ENCODE measurements at places on chromosomes 12 and 14.

DNA sequence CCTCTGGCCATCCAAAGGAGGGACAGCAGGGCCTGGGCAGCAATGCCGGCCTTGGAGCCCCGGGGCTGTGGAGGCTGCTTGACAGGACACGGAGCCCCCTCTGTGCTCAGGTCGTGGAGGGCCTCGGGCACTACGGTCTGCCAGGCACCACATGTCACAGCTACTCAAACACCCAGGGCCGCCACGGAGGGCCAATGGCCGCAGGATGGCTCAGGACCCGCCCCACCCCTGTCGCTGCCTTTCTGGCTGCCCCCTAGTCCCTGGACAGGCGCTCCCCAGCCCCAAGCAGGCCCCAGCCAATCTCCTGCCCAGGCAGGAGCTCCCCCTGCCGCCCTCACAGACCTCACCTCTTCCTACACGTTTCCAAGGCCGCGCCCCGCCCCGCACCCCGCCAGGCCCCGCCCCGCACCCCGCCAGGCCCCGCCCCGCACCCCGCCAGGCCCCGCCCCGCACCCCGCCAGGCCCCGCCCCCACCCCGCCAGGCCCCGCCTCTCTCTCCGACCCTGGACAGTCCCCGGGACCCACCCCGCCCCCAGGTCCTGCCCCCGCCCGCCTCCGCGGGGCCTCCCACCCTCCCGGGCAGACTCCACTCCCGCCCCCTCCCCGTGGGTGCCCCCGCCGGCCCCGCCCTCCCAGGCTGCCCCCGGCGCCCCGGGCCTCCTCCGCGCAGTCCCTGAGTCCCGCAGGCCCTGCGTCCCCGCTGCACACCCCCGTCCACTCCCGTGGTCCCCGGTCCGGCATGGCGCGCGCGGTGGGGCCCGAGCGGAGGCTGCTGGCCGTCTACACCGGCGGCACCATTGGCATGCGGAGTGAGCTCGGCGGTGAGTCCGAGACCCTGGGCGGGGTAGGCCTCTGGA is at the start of gene ASPG:
Gene ASPG, plus strand, starts transcription at position 669 of the 857 bp plus-strand sequence. Its CDS starts 71 bp downstream, at position 740.
- DNase-seq: no peak

DNA sequence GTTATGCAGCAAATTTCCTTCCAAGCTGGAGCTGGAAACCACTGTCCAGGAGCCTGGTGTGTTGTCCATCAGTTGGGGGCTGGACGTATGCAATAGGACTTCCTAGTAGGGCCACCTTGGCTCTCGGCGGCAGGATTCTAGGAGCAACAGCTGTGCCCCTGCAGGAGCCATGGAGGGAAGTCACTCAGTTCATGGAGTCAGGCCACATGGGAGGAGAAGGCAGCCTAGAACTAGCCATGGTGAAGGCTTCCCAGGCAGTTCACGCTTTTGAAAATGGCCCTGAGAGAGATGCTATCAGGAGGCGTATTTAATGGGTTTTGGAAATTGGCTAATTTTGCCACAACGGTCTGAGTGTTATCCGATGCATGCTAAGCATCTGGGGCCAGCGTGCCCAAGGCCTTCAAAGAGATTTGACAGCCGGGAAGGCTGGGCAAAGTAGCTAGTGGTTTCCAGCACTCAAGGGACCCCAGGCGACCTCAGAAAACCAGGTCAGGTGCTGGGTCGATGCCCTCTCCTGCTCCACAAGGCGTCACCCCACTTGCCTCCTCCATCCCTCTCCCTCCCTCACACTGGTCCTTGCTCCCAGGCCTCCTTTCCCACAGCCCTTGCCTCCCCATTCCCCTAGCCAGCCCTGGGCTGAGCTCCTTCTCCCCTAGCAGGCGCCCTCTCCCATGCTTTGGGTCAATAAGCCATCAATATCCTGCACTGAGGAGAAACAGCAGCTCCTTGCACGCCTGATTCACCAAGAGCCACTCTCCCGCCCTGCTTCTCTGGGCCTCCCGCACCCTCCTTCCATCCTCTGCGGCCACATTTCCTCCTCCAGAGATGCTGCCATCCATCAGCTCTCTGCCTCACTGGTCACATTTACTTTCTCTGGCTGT is 30.9 kb upstream of the SYNDIG1L start:
- no peak for DNase-seq

GRCh38 chr12:49347311-49348193 is 864 bp downstream of the DNAJC22 start:
- peak; percentile 80 for DNase-seq

DNA sequence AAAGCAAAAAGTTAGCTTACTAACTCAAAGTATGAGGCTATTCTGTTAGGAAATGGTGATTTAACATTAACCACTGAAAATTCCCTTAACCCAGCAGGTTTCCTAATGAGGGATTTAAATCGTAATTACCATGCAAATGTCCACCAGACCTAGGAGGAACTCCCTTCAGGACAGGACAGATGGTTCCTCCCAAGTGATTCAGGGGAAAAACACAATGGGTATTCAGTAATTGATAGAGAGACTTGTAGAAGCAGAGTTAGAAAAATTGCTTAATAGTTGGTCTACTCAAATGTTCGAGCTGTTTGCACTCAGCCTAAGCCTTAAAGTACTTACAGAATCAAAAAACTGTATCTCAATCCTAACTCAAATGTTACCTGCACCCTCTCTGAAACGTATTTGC is 21.6 kb downstream of the RERGL start:
- no peak for DNase-seq

- no peak for DNase-seq
Measured at GRCh38 chr12:130375296-130376287, 37.9 kb downstream of the PIWIL1 start.

DNA sequence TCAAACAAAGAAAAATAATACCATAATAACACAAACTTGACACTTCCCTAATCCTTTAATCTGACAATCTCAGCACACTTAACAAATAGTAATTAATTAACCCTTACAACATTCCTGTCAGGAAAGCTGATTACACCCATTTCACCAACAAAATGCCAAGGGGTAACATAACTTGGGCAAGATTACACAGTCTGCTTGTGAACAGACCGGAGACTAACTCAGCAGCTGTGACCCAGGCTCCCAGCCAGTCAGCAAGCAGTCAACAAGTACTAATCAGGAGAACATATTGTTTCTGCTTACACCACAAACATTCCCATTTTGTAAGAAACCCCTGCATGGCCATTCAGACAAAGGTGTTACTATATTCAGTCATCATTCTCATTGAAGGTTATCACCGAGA is 592.5 kb upstream of the FLRT2 start:
- DNase-seq: no peak

DNA sequence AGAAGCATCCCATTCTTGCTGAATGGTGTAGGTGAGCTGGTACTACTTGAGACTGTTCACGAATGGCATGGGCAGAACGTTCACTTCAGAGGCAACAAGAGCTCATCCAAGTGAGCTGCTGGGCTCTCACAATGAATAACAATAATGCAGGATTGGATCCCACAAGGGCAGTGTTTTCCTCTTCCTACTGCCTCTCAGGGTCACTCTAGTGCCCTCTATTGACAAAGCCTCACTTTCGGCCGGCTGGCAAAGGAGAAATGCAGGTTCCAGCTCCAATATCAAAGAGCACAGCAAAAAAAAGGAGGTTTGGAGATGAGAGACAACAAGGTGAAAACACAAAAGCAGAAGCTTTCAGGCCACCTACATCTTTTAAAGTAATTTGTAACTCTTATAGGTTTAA is 74.6 kb upstream of the MYF6 start:
- no peak for DNase-seq

GRCh38 chr12:14263742-14264141 is 101.7 kb upstream of the ATF7IP start:
- no peak for DNase-seq

DNA sequence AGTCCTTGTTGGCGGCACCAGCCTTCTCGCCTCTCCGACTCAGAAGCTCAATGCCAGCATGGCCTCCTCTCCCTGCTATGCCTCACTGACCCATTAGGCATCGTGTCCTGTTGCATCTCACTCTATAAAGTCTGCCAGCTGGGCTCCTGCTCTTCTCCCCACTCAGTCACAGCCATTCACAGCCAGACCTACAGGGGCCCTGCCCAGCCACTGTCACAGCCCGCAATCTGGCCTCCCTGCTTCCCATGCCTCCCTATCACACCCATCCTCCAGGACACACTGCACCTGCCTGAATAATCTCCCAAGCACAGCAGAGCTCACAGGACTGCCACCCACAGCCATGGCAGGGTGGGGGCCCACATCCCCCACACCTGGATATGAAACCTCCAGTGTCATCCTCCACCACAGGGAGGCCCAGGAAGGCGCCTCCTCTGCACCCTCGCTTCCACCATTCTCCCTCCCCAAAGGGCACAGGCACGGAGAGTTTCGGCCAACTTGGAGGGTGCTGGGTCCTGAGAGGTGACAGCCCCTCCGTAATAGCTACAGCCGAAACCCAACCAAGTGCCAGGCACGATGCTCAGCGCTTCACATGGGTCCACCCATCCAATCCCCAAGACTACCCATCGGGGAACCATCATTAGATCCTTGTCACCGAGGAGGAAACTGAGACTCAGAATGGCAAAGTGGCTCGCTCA is 370.3 kb downstream of the BCL11B start:
- no peak for DNase-seq

- peak; percentile 57 for DNase-seq
Measured at GRCh38 chr14:93939304-93940229, 12.4 kb downstream of the FAM181A start.

GRCh38 chr14:77310026-77310425 is 10.7 kb downstream of the POMT2 start:
- peak; percentile 11 for DNase-seq

DNA sequence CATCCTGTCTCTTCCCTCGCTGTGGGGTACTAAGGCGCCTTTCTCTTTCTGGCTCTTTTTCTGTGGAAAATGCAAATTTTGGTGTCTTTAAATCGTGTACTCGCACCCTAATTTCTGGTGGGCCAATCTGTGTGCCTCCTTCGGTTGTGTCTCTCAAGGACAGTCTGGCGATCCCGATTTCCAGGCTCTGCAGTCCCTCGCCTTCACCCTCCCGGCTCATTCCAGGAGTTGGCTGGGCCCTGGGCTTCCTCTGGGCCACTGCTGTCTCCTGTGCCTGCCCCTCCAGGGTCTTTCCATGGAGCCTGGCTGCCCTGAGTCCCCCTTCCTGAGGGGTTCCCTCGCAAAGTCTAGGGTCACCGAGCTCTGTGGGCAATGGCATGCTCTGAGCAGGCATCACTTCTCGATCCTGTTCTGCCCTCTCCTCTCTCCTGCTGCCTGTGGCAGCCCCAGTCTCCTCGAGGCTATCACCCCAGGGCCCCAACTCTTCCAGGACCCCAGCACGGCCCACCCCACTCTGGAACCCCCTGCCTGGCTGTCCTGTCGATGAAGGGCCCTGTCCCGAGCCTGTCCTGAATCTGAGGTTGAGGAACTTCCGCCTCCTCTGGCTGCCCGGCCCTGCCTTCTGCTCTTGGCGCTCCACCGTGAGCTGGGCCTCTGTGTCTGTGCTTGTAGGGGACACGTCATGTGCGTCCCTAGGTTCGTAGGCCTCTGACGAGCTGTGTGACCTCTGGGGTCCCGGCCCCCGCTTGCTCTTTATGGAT is 24.1 kb downstream of the AHNAK2 start:
- no peak for DNase-seq

GRCh38 chr14:67815573-67816225 is 691 bp downstream of the ZFYVE26 start:
- peak; percentile 8 for DNase-seq

- DNase-seq: no peak
Measured at GRCh38 chr12:53710091-53710490, 17.2 kb downstream of the CALCOCO1 start.

GRCh38 chr12:16610001-16610585 is 4.1 kb upstream of the LMO3 start:
- DNase-seq: no peak

GRCh38 chr12:99427104-99427503 is 220.4 kb upstream of the GARIN6 start:
- DNase-seq: no peak

DNA sequence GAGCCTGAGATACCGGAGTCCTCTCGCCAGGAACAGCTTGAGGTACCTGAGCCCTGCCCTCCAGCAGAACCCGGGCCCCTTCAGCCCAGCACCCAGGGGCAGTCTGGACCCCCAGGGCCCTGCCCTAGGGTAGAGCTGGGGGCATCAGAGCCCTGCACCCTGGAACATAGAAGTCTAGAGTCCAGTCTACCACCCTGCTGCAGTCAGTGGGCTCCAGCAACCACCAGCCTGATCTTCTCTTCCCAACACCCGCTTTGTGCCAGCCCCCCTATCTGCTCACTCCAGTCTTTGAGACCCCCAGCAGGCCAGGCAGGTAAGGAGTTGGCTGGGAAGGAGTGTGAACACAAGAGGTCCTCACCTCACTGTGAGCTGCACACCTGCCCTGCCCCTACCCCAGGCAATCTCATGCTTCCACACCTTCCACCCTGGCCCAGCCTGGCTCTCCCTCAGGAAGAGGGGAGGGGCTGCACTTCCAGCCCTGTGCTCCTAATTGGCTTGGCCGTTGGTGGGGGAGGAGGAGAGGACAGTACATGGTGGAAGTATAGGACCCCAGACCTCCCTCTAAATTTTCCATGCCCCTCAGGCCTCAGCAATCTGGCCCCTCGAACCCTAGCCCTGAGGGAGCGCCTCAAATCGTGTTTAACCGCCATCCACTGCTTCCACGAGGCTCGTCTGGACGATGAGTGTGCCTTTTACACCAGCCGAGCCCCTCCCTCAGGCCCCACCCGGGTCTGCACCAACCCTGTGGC is 6.2 kb downstream of the C1QL4 start:
- DNase-seq: no peak

- DNase-seq: no peak
Measured at GRCh38 chr12:127150028-127150427, 1116.9 kb upstream of the TMEM132C start.

- DNase-seq: no peak
Measured at GRCh38 chr14:23102801-23103200, 2.0 kb downstream of the CIROP start.

DNA sequence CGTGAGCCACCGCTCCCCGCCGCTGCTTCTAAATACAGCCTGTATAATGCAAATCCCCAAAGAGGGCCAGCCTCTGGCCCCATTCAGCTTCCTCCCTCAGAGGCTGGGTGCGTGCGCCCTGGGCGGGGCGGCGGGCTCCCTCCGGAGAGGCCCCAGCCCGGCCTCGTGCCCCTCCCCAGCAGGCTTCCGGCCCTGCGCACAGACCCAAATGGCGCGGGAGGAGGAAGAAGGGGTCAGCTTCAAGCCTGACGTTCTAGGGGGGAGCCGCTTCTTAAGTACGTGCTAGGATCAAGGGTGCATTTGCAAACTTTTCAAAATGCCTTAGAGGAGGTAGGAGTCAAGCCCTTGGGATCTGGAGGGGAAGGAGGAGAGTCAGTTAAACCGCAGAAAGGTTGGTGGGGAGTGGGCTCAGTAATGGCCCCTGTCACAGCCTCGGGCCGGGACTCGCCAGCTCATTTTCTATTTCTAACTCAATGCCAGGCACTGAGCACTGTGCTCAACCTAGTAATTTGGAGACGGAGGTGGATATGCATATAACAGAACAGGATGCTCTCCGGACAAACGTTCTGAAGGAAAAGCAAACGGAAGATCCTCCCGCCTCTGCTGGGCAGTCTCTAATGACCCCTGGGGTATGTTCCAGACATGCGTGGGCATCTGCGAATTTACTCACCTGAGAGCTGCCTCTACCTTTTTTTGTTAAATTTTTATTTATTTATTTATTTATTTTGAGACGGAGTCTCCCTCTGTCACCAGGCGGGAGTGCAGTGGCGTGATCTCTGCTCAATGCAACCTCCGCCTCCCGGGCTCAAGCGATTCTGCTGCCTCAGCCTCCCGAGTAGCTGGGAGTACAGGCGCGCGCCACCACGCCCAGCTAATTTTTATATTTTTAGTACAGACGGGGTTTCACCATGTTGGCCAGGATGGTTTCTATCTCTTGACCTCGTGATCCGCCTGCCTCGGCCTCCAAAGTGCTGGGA is 32.3 kb downstream of the NINJ2 start:
- DNase-seq: no peak

- DNase-seq: no peak
Measured at GRCh38 chr12:1325666-1326065, 268.7 kb downstream of the FBXL14 start.

Data from fibroblast of skin of abdomen (primary cell).